Fibroblast of lung (primary cell): ENCODE measurements at places on chromosomes 6 and 20.

GRCh38 chr6:4294636-4295035, 159.3 kb upstream of the ECI2 start:
- H3K4me1 ChIP-seq: no peaks in the 10 kb centered on the region
- H3K4me3 ChIP-seq: no peak overlapping the region
- no peak overlapping the region for H3K27ac ChIP-seq
- DNase-seq: no peak

GRCh38 chr20:20894280-20894679, 181.8 kb upstream of the RALGAPA2 start:
- no peaks in the 10 kb centered on the region for H3K36me3 ChIP-seq
- H3K27ac ChIP-seq: no peak overlapping the region
- DNase-seq: no peak
- H3K4me1 ChIP-seq: no peaks in the 10 kb centered on the region
- no peak overlapping the region for H3K4me3 ChIP-seq

GRCh38 chr6:120615238-120615637, 719.0 kb downstream of the TBC1D32 start:
- H3K4me3 ChIP-seq: no peak overlapping the region
- no peak for DNase-seq
- no peaks in the 10 kb centered on the region for H3K36me3 ChIP-seq
- no peaks in the 10 kb centered on the region for H3K27me3 ChIP-seq
- H3K4me1 ChIP-seq: no peaks in the 10 kb centered on the region
- H3K27ac ChIP-seq: no peak overlapping the region

GRCh38 chr20:10632721-10633509, 40.9 kb downstream of the JAG1 start:
- H3K36me3 ChIP-seq: peaks cover 2% of the 10 kb centered on the region
- no peaks in the 10 kb centered on the region for H3K27me3 ChIP-seq
- no peak overlapping the region for H3K27ac ChIP-seq
- H3K4me1 ChIP-seq: peaks cover 27% of the 10 kb centered on the region

DNA sequence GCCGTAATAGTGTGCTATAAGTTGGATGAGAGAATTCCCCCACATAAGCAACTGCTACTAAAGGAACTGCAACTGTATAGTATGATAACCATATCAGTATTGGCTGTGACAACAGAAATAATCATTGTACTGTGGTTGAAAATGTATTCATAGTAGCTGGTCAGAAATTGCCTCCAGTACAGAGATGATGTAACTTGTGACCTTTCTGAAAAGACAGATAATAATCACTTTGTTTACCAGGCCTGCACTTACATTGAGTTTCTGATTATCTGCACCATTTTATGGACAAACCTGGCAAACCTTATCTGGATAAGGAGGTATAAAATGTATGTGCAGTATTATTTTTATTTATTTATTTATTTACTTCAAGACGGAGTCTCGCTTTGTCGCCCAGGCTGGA, 19.0 kb downstream of the CFAP206 start:
- no peaks in the 10 kb centered on the region for H3K4me1 ChIP-seq
- DNase-seq: no peak
- no peak overlapping the region for H3K27ac ChIP-seq
- H3K27me3 ChIP-seq: no peaks in the 10 kb centered on the region
- H3K4me3 ChIP-seq: no peak overlapping the region
- H3K36me3 ChIP-seq: no peaks in the 10 kb centered on the region

DNA sequence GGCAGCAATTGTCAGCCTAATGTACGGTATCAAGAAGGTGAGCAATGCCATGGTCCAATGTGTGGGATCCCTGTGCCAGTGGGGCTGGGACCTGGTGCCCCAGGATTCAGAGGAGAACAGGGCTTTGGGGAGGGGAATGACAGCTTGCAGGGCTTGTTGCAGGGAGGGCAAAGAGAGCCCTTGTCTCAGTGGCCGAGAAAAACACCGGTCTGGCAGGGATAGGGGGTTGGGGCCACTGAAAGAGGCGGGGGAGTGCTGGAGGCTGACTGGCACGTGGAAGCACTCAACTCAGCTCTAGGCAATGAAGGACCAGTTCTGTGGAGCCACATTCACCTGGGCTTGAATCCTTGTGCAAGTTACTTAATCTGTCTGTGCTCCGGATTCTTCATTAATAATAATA, 3.5 kb upstream of the MUCL3 start:
- H3K4me3 ChIP-seq: no peak overlapping the region
- no peak for DNase-seq
- peaks cover 18% of the 10 kb centered on the region for H3K27me3 ChIP-seq
- H3K27ac ChIP-seq: no peak overlapping the region

- DNase-seq: no peak
- no peak overlapping the region for H3K27ac ChIP-seq
- no peaks in the 10 kb centered on the region for H3K36me3 ChIP-seq
Observed at GRCh38 chr20:19767070-19767469, 9.0 kb downstream of the RIN2 start.

DNA sequence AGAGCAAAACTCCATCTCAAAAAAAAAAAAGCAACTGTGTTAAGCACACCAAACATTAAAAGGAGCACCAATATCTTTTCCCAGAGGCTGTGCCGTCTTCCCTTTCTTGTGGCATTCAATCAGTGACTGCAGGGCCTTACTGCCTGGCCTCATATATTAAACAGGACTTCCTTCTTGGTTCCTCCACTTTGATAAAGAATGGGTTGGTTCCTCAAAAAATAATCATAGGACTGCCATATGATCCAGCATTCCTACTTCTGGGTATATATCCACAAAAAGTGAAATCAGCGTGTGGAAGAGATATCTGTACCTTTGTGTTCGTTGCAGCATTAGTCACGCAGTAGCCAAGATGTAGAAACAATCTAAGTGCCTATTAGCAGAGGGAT, 40.3 kb upstream of the GFOD1 start:
- no peaks in the 10 kb centered on the region for H3K27me3 ChIP-seq
- H3K27ac ChIP-seq: no peak overlapping the region
- no peaks in the 10 kb centered on the region for H3K36me3 ChIP-seq
- no peaks in the 10 kb centered on the region for H3K4me1 ChIP-seq
- DNase-seq: no peak

DNA sequence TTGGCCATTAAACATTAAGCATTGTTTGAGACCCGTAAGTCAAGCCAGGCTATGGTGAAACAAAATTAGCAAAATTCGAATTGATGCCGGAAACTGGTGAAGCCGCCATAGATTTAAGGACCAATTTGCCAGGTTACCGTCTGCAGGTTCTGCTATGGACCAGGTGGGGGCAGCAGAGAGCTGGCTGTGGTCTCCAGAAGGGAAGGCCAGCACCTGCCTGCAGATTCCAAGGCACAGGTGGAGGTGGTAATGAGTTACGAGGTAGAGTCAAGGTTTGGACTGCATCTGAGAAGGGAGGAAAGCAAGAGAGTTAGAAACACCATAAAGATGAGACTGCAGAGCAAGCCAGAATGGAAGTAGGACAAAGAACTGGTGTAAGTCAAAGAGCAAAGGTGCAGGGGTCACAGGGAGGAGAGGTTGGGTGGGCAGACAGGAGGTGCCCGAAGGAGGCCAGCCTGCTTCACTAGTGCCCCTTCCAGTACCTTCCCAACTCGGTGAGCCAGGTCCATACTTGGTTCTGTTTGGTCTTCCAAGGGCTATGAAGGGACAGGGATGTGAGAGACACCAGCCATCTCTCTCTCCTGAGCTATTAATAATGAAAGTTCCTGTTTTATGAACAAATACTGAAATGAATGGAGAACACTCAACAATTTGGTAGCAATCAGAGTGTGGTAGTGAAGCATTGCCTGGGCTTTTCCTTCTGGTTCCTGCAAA, 131.6 kb upstream of the ESR1 start:
- H3K27ac ChIP-seq: no peak overlapping the region
- H3K27me3 ChIP-seq: no peaks in the 10 kb centered on the region
- no peak overlapping the region for H3K4me3 ChIP-seq
- no peaks in the 10 kb centered on the region for H3K36me3 ChIP-seq
- peak; percentile 17 for DNase-seq

DNA sequence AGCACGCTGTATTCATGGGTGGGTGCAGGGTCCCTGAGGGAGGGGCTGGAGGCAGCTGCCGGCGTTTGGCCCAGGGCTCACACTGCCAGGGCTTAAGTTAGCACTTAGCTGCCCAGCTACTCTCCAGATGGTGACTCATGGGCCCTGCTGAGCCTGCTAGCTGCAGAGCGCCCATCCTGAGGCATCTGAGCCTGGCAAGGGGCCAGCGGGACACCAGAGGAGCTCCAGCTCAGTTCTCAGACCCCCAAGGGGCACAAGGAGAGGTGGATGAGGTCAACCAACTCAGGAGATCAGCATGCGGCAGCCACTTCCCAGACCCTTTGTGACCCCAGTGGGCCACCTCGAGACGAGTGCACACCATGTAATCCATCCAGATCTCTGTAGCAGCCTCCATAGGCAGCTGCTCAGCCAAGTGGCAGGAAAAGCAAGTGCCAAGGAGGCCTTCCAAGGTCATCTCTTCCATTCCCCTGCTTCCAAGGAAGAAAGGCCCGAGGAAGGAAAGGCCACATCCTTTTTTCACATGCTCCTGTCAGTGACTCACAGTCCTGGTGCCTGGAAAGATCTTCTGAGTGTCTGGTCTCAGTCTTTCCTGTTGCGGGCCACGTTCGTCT, 35.3 kb downstream of the FOXP4 start:
- no peak overlapping the region for H3K27ac ChIP-seq
- peak; percentile 93 for DNase-seq
- no peak overlapping the region for H3K4me3 ChIP-seq
- H3K4me1 ChIP-seq: peaks cover 26% of the 10 kb centered on the region
- no peaks in the 10 kb centered on the region for H3K36me3 ChIP-seq

- no peak overlapping the region for H3K27ac ChIP-seq
- H3K4me1 ChIP-seq: peaks cover 2% of the 10 kb centered on the region
- H3K4me3 ChIP-seq: no peak overlapping the region
- peaks cover 2% of the 10 kb centered on the region for H3K27me3 ChIP-seq
Observed at GRCh38 chr20:62087632-62088031, 22.0 kb upstream of the TAF4 start.

GRCh38 chr6:155894758-155895157, 439.1 kb upstream of the NOX3 start:
- no peak overlapping the region for H3K4me3 ChIP-seq
- H3K36me3 ChIP-seq: no peaks in the 10 kb centered on the region
- H3K27me3 ChIP-seq: no peaks in the 10 kb centered on the region
- no peak overlapping the region for H3K27ac ChIP-seq
- H3K4me1 ChIP-seq: no peaks in the 10 kb centered on the region

- no peaks in the 10 kb centered on the region for H3K36me3 ChIP-seq
- H3K4me1 ChIP-seq: no peaks in the 10 kb centered on the region
- no peak overlapping the region for H3K4me3 ChIP-seq
Observed at GRCh38 chr20:21511485-21511849, 2.4 kb downstream of the NKX2-2 start.

DNA sequence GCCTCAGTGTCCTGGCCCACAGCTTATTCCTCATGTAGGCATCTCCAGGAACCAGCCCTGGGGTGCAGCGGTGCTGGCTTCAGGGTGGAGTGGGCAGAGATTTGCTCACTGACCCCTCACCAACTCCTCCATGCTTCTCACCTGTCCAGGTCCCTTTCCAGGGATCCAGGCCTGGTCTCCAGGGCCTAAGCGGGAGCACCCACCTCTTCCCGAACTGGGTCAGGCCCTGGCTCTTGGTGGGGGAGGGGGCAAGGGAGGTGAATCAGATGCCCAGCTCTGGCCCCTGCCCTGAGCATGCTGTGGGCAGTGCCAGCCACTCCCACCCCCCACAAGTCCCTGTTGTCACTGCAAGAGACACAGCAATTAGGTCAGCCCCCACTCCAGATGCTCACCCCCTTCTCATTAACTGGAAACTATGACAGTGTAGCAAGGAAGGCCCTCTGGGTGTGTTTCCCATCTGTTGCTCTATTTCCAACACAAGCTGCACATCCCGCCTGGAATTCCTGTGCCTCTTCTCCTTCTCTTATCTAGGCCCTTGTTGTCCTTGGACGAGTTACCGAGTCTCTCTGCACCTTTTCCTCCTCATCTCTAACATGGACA, 37.0 kb downstream of the MDFI start:
- H3K27me3 ChIP-seq: peaks cover 4% of the 10 kb centered on the region
- H3K4me1 ChIP-seq: no peaks in the 10 kb centered on the region
- H3K4me3 ChIP-seq: no peak overlapping the region
- H3K27ac ChIP-seq: no peak overlapping the region
- DNase-seq: no peak

- H3K36me3 ChIP-seq: no peaks in the 10 kb centered on the region
- H3K4me1 ChIP-seq: peaks cover 16% of the 10 kb centered on the region
- DNase-seq: peak; percentile 52
- no peak overlapping the region for H3K4me3 ChIP-seq
- no peaks in the 10 kb centered on the region for H3K27me3 ChIP-seq
Observed at GRCh38 chr20:8150591-8150990, 18.5 kb downstream of the PLCB1 start.

- H3K27ac ChIP-seq: no peak overlapping the region
- H3K36me3 ChIP-seq: no peaks in the 10 kb centered on the region
- no peak for DNase-seq
- no peaks in the 10 kb centered on the region for H3K27me3 ChIP-seq
- H3K4me3 ChIP-seq: no peak overlapping the region
Observed at GRCh38 chr6:143099647-143100046, 39.0 kb downstream of the AIG1 start.

- H3K27ac ChIP-seq: no peak overlapping the region
- H3K4me3 ChIP-seq: no peak overlapping the region
- no peaks in the 10 kb centered on the region for H3K4me1 ChIP-seq
- H3K36me3 ChIP-seq: no peaks in the 10 kb centered on the region
- H3K27me3 ChIP-seq: no peaks in the 10 kb centered on the region
- DNase-seq: no peak
Observed at GRCh38 chr6:63537201-63537958, 34.9 kb upstream of the LOC128125822 start.

DNA sequence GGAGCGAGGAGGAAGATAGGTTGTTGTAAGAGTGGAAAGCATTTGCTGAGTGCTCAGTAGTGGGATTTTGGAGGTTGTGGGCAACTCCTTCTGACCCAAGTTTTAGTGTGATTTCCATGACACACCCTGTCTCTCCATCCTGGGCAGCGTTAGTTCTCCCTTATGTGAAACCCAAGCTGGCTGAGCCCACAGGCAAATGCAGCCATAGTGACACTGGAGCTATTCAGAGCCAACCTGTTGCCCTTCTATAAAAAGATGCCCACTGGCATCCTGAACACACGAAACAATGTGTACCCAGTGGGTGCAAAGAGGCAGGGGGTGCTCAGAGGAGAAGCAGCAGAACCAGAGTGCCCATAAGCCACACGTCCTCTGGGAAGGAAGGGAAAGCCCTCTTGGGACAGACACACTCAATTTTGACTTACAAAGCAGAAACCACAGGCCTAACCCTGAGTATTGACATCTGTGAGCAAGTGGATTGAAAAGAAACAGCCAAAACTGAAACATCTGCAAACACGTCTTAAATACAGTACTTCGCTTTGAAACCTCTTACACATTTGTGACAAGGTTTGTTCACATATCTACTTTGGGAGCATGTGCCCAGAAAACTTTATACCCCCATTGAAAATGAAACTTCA, 54.6 kb downstream of the BPIFB1 start:
- H3K27ac ChIP-seq: no peak overlapping the region
- no peak overlapping the region for H3K4me3 ChIP-seq
- no peak for DNase-seq
- H3K27me3 ChIP-seq: no peaks in the 10 kb centered on the region
- H3K36me3 ChIP-seq: no peaks in the 10 kb centered on the region

GRCh38 chr6:125953502-125953875, 3.1 kb upstream of the HINT3 start:
- no peak for DNase-seq
- H3K27me3 ChIP-seq: no peaks in the 10 kb centered on the region
- no peak overlapping the region for H3K4me3 ChIP-seq
- no peaks in the 10 kb centered on the region for H3K4me1 ChIP-seq

- H3K27ac ChIP-seq: peak overlapping the region; percentile 39
- H3K4me3 ChIP-seq: no peak overlapping the region
- DNase-seq: peak; percentile 84
- H3K36me3 ChIP-seq: no peaks in the 10 kb centered on the region
- H3K4me1 ChIP-seq: peaks cover 14% of the 10 kb centered on the region
- no peaks in the 10 kb centered on the region for H3K27me3 ChIP-seq
Observed at GRCh38 chr6:2857580-2858337, 16.1 kb upstream of the SERPINB1 start.
